AML-193 (cell line): ENCODE measurements at places on chromosomes 3 and 15.
A peak's percentile ranks its signal among the peaks of the same experiment; 100 is the strongest.

GRCh38 chr15:48392356-48392755 lies 61.1 kb downstream of the DUT start:
- no peak for DNase-seq

DNA sequence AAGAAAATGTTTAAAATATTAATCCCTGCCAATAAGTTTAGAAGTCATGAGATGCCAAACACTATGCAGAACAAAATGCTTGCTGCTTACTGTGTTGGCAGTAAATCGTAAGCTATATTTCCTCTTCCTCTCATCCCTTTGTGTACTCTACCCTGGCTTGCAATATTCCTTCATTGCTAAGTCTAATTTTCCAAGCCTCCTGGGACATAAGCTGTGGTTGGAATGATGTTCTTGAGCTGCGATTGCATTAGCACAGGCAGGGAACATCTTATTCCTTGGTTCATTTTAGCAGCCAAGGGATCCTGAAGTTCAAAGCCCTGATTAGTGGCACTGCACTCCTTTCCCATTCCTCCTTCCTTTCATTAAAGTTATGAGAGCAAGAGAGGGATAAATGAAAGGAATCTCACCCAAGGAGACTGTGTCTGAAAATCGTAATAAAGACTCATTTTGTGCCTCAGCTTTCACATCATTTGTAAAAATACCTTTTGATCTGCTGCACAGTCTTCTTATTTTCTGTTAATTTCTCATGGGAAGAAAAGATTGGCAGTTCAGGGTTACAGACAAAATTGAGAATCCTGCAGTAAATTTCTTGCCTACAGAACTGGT lies 535.2 kb downstream of the OCA2 start:
- DNase-seq: no peak

GRCh38 chr3:14459384-14459783 lies 57.0 kb downstream of the SLC6A6 start:
- DNase-seq: no peak

- no peak for DNase-seq
Observed at GRCh38 chr15:69909719-69910444, 187.8 kb downstream of the TLE3 start.

- peak; percentile 89 for DNase-seq
Observed at GRCh38 chr3:153291059-153291685, 129.1 kb downstream of the RAP2B start.

GRCh38 chr15:92391640-92392039 lies 2.0 kb upstream of the ST8SIA2 start:
- DNase-seq: no peak

DNA sequence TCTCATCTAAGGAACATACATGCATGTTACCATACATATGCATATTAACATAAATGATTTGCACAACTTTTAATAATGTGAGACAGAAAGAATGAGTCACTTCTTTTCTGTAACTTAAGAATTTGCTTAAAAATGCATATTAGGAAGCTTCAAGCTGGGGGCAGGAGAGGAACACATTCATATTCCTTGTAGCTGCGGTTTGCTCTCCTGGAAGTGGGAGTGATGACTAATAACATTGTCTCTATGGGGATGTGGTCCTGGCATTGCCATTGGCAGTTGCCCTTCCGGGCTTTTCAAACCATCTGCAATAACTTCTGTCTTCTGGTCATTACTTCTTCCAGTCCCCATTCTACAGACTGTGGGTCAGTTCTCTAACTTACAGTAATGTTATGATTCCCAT lies 15.6 kb downstream of the CHST2 start:
- DNase-seq: peak; percentile 94

DNA sequence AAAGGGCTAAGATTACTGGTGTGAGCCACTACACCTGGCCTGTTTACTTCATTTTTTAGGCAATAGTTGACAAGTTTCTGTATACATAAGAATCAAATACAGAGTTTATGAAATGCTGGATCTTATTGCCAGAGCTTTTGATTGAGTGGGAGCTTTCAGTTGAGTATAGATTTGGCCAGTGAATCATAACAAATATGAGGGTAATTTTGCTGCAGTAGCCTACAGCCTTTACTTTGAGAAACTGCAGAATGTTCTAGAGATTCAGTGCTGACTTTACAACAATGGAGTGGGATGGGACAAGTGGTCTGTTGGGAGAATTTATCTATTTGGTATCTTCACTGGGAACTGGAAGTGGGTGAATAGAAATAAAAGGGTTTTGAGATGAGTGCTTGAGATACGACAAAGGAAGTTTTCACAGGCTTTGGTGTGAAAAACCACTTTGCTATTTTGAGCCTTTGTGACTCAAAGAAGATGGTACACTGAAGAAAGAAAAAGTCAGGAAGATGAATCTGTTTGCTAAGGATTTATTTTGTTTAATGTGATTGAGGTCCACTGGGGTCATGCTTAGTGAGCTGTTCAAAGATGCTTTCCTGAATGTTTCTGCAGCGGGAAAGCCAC lies 227.8 kb downstream of the UBE2E2 start:
- no peak for DNase-seq

GRCh38 chr15:77582763-77583162 lies 49.9 kb downstream of the LINGO1 start:
- DNase-seq: no peak

DNA sequence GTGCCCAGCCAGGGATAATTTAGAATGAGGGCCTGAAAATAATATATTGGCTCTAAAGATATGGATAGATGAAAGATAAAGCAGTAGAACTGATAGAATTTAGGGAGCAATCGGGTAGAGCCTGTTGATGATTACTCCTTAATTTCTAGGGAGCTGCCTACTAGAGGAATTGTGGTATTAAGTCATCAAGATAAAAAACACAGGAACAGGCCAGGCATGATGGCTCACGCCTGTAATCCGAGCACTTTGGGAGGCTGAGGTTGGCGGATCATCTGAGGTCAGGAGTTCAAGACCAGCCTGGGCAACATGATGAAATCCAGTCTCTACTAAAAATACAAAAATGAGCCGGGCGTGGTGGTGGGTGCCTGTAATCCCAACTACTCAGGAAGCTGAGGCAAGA lies 130.4 kb downstream of the PCCB start:
- no peak for DNase-seq

DNA sequence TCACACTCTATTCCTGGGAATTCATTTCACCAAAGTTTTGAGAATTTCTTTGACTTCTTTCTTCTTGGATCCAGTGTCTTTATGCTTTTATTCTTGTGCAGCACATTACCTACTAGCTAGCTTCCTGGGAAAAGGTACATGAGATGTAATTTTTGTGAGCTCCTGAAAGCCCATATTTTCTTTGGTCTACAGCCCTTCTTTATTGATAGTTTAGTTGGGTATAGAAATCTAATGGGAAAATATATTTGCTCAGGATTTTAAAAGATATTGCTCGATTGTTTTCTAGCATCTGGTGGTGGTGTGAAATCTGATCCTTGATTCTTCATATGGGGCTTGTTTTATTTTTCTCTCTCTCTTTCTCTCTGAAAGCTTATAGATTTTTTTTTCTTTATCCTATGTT lies 45.8 kb downstream of the FOXB1 start:
- DNase-seq: no peak

GRCh38 chr3:123112232-123112631 lies 45.4 kb downstream of the PDIA5 start:
- DNase-seq: no peak

DNA sequence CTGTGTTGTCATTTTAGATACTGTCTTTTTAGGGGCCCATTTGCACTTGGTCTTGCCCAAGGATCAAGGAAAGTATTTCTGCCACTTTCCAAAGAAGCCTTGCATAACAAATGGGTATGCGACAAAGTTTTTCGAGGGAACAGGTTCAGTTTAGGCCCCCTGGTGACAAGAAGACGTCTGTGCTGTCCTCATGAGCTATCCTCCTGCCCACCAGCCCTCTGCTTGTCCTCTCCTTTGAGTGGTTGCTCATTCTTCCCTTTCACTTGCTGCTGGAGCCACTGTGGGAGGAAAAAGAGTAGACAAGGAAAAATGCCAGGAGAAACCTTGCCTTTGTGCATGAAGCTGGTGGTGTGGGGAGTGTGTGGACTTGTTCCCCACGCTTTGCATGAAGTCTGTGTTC lies 171.9 kb downstream of the CACNA2D3 start:
- no peak for DNase-seq

GRCh38 chr3:99764377-99764776 lies 53.3 kb upstream of the CMSS1 start:
- DNase-seq: no peak

GRCh38 chr15:33089878-33090757 lies 104.4 kb downstream of the FMN1 start:
- peak; percentile 86 for DNase-seq

- no peak for DNase-seq
Observed at GRCh38 chr15:52349052-52349700, 53.6 kb upstream of the MYO5C start.

GRCh38 chr3:80000022-80000421 lies 232.2 kb upstream of the ROBO1 start:
- no peak for DNase-seq

- no peak for DNase-seq
Observed at GRCh38 chr3:50658831-50659230, 15.9 kb upstream of the DOCK3 start.

DNA sequence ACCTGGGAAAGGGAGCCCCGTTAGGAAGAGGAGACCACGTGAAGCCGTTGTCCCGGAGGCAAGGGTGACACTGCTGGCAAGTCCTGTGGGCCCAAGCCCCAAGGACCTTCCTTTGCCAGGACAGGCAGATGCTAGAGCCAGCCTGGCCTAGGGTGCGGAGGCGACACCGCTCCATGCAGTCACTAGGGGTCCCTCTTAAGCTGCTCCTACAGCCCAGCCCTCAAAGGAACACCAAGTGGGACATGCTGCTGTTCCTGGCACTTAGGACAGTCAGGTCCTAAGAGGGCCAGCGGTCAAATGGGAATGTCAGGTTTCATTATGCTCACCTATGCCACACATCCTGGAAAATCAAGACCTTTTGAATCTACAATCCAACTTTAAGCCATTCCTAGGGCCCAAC lies 59.7 kb downstream of the RPN1 start:
- peak; percentile 76 for DNase-seq

DNA sequence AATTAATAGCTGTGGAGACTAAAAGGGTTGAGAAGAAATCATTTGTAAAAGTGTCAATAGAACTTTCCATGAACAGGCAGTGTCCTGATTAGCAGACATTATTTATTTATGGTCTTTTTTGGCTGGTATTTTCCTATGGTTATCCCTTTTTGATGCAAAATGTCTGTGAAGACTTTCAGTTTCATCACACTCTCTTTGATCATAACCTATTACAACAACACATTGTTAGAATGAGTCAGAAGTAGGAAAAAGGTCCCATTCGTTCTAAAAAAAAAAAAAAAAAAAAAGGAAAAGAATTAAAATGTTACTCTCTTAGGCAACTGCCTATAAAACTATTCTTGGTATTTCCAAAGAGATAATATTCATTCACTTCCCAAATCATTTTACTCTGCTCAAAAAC lies 62.1 kb downstream of the SLC49A4 start:
- DNase-seq: no peak

- DNase-seq: no peak
Observed at GRCh38 chr3:150081084-150081483, 110.4 kb upstream of the PFN2 start.

DNA sequence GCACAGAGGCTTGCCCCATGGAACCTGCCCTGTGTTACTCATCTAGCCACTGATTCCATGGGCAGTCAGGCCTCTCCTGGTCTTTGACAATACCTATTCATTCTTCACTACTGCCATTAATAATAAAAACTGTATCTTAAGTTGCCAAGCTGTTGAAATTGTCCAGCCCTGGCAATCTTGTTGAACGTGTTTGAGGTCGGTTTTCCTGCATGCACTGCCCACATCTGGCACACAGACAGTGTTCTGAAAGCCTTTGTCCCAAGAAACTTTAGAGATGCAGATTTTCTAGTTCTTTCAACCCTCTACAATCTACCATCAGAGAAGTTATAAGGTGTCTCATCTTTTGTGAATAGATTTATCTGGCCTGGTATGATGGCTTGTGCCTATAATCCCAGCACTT lies 567.2 kb upstream of the NECTIN3 start:
- no peak for DNase-seq

DNA sequence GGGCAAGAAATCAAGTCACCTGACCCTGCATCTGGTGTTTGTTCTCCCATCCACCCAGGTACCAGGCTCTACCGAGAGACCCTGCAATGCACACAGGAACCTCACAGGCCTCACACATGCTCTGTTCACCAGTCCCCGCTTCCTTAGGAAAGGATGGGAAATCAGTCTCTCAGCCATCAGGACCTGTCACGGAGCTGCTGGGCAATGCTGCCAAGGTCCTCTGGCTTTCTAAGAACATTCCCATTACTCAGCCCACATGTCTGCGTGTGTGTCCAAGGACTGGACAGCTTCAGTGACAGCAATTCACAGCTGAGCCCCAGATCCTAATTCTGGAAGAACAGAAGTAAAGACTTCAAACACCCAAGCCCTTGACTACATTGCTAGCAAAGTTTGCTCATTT lies 6.5 kb upstream of the SRGAP3 start:
- no peak for DNase-seq

DNA sequence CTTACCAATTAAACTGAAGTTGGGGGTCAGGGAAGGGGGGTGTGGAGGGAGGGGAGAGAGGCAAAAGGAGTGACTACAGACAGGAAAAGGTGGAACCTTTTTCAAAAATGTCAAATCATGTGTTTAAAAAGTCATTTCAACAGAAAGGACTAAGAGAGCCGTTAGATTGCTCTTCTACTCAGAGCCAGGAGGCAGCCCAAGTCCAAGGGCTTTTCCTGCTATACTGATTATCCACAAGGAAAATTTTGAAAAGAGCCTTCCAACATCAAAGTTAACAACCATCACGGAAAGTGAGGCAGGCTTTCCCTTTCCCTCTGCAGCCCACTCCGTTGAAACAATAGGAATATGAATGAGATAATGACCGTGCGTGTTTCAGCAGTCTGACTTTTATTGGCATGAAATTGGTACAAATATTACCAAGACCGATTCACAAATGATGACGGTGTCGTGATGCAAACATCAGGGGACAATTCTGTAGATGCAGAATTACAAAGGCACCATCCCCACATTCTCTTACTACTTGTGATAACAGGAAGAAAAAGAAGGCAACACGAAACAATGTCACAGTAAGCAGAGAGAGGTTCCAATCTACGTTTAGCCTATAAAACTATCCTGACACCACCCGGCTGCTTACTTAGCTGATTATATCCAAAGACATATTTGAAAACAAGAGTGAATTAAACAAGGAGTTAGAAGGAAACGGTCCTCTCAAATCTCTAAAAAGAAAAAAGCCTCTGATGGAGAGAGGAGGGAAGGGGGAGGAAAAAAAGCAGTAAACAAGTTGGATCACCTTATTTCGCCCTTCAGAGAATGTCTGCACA lies 453.7 kb downstream of the FOXP1 start:
- peak; percentile 47 for DNase-seq

GRCh38 chr3:118137778-118138177 lies 896.9 kb downstream of the IGSF11 start:
- DNase-seq: no peak
